ENCODE measurements at places on chromosomes 3 and 15. TPM values are rescaled to one million over a fixed set of nuclear protein-coding genes. Genes with fewer than 3 reads are reported as not detected.

Gene ACOX2
- polyA plus RNA-seq, result not detected

Gene COL6A5
- not detected for polyA plus RNA-seq

Gene TMEM40
- polyA plus RNA-seq, result not detected

Gene IL17RE
- polyA plus RNA-seq, result 1.2 TPM

Gene CHRD
- polyA plus RNA-seq, result not detected

Gene FBXW12
- polyA plus RNA-seq, result not detected

Gene SHC4
- polyA plus RNA-seq, result not detected

Gene UBP1
- 15.9 TPM for polyA plus RNA-seq

Gene CCR8
- 2.1 TPM for polyA plus RNA-seq

Gene AHSG
- not detected for polyA plus RNA-seq

Gene ATP13A5
- polyA plus RNA-seq, result not detected

Gene C3orf70
- polyA plus RNA-seq, result not detected

Gene SATB1
- 89.6 TPM for polyA plus RNA-seq

Gene ACTC1
- polyA plus RNA-seq, result not detected

Gene PLA2G4D
- not detected for polyA plus RNA-seq

Gene SQOR
- polyA plus RNA-seq, result 105 TPM

Gene OR5AC2
- not detected for polyA plus RNA-seq

Gene ST8SIA2
- not detected for polyA plus RNA-seq

Gene CDHR4
- not detected for polyA plus RNA-seq

Gene TMC3
- not detected for polyA plus RNA-seq

Gene SLITRK3
- not detected for polyA plus RNA-seq

Gene RBPMS2
- not detected for polyA plus RNA-seq

Gene EPHB1
- 0.10 TPM for polyA plus RNA-seq

Gene XCR1
- polyA plus RNA-seq, result not detected

Gene UROC1
- not detected for polyA plus RNA-seq

Gene SKOR1
- polyA plus RNA-seq, result 0.06 TPM

Gene ARID3B
- polyA plus RNA-seq, result 13.0 TPM

Gene SEMA6D
- not detected for polyA plus RNA-seq

Gene STAC
- not detected for polyA plus RNA-seq

Gene RAD54L2
- 17.9 TPM for polyA plus RNA-seq

All from CD8-positive, alpha-beta memory T cell (primary cell).